ENCODE measurements at places on chromosomes 3 and 15. TPM values are rescaled to one million over a fixed set of nuclear protein-coding genes. Genes with fewer than 3 reads are reported as not detected.

DNA sequence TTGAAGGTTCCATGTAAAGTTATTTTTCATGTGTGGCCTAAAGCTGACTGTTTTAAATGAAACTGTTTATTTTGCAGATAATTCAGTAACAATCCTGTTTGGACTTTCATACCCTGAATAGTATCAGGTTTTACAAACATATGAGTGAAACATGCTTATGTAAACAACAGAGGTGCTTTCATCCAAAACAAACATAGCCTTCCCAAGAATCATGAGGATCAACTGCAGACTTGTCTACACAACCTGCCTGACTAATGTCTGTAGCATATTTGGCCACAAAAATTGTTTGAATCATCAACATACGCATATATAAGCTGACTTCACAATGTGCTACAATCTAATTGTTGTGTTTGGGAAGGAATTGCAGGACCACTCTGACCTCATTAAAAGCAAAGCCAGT, 190.4 kb downstream of the DIPK2A start:
- no peak for DNase-seq

GRCh38 chr3:125398952-125399351, 23.8 kb upstream of the ZNF148 start:
- DNase-seq = no peak

- no peak for DNase-seq
These were observed at the start of gene KNG1 for GRCh38 chr3:186717039-186717457. KNG1 (plus strand) TSS chr3:186717359; CDS start chr3:186717543, 184 bp downstream.

Gene UNC13C
- total RNA-seq = not detected

- DNase-seq = no peak
These were observed 19.7 kb downstream of the CHMP2B start for GRCh38 chr3:87246662-87247429.

Gene DAG1
- total RNA-seq = 26.2 TPM

Gene TMEM87A
- total RNA-seq = 39.0 TPM

GRCh38 chr15:85504749-85505676, 124.6 kb downstream of the AKAP13 start:
- DNase-seq = peak; percentile 77

DNA sequence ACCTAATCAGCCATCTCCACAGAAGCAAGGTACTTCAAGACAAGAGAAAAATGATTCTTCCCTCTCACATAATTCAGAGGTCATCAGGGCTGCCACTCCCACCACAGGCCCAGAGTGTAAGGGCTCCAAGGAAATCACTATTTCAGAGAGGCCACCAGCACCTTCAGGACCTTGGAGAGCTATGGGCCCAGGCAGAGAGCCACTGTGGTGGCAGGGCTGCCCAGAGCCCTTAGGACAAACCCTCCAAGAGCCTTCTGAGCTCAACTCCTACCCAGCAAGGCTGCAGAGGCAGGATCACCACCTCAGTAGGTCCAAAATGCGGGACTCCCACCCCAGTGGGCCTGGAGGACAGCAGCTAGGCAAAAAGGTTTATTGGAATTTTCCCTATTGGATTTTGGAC, 17.9 kb upstream of the FAN1 start:
- peak; percentile 44 for DNase-seq

Gene PPP1R14D
- not detected for total RNA-seq

Gene KLHL6
- total RNA-seq = under 0.01 TPM

DNA sequence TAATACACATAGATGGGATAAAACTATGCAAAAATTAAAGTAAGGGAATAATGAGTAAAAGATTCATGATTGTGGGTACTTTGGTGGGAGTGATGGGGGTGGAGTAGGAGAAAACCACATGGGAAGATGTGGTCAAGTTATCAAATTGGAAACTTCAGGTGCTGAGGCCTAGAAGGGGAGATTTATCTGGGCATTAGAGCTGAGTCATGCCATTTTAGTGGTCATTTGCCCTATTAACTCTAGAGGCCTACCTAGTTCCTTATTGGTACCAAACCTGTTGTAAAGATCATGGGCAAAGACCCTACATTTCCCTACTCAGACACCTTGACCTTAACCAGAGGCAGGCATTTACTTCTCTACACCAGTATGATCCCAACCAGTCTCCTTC, 125.9 kb upstream of the BCL6 start:
- no peak for DNase-seq

DNA sequence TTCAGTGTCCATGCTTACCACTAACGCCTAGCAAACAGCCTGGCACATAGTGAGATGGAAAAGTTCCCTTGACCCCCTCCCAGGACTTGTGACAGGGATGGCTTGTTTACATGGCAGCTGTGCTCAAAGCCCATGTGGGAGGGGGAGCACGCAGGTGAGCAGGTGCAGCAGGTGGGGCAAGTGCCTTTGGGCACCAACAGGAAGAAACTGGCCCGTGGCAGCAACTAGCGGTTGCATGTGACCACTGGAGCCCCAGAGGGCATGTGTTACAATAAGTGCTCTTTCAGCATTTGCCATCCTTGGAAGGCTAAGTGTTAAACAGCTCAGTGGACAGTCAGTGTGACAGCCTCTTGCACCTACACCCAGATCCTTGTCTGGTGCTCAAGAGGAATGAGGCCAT, 734.6 kb downstream of the TUSC7 start:
- no peak for DNase-seq

DNA sequence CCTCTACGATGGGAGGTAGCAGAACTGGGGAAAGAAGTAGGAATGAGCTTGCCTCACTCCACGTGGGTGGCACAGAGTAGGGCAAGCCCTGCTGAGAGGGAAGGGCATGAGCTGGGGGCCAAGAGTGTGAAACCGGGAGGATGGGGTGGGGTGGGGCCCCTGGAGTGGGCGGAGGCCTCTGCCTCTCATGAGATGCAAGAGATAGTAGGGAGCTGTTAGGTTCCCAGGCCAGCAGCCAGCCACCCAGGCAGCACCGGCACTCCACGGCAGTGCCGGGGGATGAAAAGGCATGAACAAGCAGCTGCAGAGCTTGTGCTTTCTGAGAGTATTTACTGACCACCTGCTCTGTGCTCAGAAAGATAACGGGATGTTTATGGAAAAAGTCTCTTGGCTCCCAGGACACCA, 24.4 kb upstream of the PLA2G4E start:
- no peak for DNase-seq

Gene UROC1
- not detected for total RNA-seq

Gene TCTA
- 23.8 TPM for total RNA-seq

Gene GOLGA8K
- not detected for total RNA-seq

DNA sequence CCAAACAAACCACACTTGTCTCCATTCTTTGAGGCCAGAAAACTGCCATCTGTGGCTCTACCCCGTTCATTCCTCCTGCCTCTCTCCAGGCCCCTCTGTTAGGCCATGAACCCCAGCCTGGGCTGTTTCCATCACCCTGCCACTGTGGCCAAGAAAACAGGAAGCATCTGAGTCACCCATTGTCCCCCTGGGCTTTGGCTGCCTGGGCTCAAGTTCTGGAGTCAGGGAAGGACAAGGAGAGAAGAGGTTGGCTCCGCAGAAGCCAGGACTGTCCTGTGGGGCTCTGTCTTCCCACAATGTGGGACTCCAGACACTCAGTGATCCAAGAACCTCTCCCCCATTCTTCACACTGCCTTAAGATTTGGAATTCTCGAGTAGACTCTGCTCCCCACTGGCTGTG, 14.8 kb upstream of the LCTL start:
- DNase-seq = peak; percentile 83

Gene PLIN1
- total RNA-seq = not detected

Gene GP9
- not detected for total RNA-seq

DNA sequence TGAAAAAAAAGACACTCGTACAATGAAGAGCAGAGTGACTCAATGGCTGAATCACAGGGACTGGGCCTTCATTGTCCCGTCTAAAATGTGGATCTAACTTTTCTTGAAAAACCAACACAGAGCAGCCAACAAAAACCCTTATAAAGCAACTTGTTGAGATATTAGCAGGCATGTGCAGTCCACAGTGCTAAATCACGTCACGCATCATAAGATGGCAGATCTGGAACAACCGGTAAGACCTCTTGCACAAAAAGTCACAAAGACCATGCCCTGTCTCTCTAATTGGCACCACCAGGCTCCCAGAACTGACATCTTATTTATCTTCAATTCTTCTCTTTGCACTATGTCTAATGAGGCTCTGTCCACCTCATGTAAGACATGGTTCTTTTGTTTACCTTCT, 177.0 kb downstream of the MAGI1 start:
- DNase-seq = no peak

GRCh38 chr3:65974509-65974908, 64.2 kb downstream of the MAGI1 start:
- no peak for DNase-seq

GRCh38 chr3:82628385-82629014, 867.1 kb upstream of the GBE1 start:
- DNase-seq = no peak

DNA sequence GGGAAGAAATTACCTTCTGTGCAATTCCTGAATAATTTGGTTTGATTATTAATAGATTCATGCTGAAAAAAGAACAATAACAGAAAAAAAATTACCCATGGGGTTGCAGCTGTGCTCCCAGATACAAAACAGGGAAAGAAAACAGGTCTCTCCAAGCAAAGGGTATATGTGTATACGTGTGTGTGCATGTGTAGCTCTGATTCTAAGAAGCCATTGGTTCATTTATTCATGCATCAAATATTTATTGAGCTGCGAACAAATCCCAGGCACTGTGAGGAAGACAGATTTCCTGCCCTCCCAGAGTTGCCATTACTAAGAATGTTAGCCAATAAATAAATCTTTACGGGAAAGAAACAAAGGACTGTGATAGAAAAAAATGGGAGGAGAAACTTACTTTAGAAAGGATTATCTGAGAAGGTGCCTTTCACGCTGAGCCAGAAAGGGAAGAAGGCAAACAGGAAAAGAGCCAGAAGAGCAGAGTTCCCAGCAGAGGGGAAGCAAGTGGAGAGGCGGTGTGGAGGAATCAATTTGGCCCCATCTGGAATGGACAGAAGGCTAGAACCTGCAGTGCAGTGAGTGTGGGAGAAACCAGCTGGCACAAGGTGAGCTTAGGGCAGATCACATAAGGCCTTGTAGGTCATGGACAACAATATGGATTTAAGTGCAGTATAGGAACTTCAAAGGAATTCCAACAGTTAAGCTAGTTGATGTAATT, 20.7 kb downstream of the CHL1 start:
- no peak for DNase-seq

Gene TM4SF1
- total RNA-seq = 1,181 TPM

Gene FAM81A
- not detected for total RNA-seq

Gene MOBP
- not detected for total RNA-seq

Gene NPAP1
- not detected for total RNA-seq

GRCh38 chr15:39304201-39304841, 276.6 kb upstream of the THBS1 start:
- DNase-seq = no peak

DNA sequence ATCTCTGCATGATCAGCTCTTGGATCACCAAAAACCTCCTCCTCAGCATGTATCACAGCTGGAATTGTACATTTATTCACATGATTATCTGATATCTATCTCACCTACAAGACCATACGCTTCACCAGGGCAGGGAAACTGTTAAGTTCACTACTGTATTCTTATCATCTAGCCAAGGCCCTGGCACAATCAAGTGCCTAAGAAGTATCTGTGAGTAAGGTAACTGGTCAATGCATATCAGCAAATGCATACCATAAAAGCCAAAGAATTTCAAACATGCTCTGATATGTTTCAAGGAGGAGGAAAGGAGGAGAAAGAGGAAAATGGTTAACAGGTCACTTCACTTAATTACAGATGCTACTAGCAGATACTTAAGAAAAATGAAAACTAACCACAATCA, 158.4 kb downstream of the LIPC start:
- no peak for DNase-seq

DNA sequence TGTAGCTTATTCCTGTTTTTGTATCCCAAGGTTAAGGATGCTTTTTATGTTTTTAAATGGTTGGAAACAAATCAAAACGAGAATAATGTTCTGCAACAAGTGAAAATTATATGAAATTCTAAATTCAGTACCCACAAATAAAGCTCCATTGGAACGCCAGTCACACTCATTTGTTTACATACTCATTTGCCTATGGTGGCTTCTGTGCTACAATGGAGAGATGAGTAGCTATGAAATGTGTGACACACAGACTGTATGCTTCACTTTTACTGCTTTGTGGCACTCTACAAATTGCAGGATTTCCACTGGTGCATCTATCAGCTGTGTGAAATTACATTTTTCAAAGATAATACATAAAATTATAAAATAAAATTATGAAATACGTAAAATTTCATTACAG, 112.2 kb upstream of the TSPAN3 start:
- no peak for DNase-seq

- peak; percentile 78 for DNase-seq
These were observed 13.7 kb upstream of the TLE3 start for GRCh38 chr15:70111203-70112073.

- DNase-seq = no peak
These were observed 161.6 kb downstream of the SQOR start for GRCh38 chr15:45796433-45796832.

GRCh38 chr3:14246414-14246813, 67.8 kb downstream of the LSM3 start:
- no peak for DNase-seq

DNA sequence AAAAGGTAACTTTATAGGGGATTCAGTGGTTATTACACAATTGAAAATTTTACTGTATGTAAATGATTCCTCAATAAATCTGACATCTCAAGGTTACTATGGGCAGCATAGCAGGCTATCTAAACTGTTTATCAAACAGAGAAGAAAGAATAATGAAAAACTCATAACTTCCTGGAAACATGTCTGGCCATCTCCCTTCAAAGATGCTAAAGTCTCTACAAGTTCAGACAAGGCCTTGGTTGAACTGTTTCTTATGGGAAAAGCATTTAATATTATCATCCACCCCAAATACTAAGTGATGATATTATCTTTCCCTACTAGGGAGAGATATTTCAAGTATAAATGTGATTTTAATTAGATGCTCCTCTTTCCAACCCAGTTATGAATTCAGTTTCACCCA, 114.9 kb downstream of the ARRDC4 start:
- no peak for DNase-seq

DNA sequence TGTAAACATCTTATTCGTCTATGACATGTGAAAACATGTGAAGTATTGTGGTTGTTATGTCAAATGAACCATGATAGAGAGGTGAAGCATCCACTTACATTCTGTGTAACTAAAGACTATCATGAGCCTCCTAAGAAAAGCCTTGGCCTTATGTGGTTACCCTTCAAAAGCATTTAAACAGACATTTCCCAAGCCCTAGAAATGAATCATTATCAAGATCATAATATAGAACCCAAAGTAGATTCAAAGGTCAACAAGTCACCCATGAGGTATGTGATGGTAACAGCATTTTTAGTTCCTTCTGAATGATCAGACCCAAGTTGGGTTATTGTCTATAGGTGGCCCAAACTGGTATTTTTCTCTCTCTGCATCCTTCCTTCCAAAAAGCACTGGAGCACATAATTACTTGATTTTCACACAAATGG, 408.0 kb downstream of the TBL1XR1 start:
- no peak for DNase-seq

GRCh38 chr3:1462856-1463450, 370.1 kb downstream of the CNTN6 start:
- no peak for DNase-seq

Gene TOPAZ1
- not detected for total RNA-seq

DNA sequence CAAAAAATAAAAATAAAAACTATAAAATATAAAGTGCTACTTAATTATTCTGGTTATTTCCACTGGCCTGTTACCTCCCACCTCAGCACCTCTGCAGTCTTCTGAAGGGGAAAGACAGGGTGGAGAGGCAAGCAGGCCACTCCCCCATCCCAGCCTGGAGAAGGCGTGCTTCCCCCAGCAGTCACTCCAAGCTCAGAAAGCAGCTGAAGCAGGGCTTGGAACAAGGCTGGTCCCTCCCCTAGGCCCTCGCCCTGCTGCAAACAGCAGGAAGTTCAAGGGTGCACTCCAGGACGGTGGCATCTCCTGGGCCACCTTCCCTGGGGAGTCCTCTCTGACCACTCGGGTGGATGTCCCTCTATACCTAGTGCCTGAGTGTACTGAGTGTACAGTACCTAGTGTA, 21.4 kb downstream of the CACNA2D2 start:
- DNase-seq = no peak

Gene PARP15
- total RNA-seq = 0.40 TPM
